Non-pigmented ciliary epithelial cell (primary cell): ENCODE measurements at places on chromosomes 3 and 15.

DNA sequence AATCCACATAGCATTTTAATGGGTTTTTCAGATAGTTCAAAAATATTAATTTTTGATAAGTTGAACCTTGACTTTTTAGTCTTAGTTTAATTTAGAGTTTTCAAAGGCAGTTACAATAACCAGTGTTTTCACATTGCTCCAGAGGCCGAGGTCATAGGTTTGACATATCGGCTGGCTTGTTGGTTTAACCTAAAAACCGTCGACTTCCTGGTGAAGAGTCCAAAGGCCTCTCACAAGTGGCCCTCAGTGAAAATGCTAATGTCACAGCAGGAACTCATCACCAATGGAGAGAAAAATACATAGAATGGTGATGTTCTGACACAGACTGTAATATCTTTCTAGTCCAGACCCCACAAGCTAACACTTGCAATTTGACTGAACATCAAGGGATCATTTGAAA lies 642.3 kb downstream of the PLOD2 start:
- no peak for DNase-seq

DNA sequence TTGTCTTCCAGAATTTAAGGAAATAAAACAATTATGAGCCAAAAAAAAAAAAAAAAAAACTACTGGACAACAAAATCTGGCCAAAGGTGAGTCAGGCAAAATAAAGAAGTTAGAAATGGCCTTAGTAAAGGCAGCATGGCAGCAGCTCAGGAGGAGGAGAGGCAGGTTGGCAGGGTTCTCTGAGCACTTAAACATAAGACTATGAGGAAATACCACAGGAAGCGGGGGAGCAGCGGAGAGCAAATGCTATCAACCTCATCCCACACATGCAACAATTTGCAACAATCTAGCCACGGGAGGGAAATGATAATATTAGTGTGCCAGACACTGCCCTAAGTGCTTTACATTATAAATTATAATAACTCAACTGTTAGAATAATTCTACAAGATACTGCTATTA lies 247.3 kb upstream of the NSMCE3 start:
- no peak for DNase-seq

- DNase-seq = no peak
These were observed 103.7 kb downstream of the AQP9 start for GRCh38 chr15:58241872-58242271.

GRCh38 chr3:126058666-126059065 lies 25.3 kb downstream of the SLC41A3 start:
- no peak for DNase-seq

DNA sequence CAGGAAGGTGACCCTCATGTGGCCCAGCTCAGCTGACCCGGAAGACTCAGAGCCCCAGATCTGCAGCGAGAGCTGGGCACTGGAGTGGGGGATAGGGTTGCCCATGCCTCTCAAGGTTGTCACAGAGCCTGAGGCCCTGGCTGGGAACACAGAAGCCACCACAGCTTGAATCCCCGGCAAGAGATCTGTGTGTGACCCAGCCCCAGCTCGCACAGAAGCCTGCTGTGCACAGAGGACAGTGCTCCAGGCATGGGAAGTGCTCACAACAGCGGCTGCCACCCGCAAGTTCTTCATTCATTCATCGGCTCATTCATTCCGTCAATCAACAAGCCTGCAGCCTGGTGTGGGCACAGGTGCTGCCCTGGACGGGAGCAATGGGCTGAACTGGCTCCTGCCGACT lies 36.4 kb downstream of the DNAJB8 start:
- no peak for DNase-seq
